ENCODE measurements at places on chromosomes 2 and 18.

DNA sequence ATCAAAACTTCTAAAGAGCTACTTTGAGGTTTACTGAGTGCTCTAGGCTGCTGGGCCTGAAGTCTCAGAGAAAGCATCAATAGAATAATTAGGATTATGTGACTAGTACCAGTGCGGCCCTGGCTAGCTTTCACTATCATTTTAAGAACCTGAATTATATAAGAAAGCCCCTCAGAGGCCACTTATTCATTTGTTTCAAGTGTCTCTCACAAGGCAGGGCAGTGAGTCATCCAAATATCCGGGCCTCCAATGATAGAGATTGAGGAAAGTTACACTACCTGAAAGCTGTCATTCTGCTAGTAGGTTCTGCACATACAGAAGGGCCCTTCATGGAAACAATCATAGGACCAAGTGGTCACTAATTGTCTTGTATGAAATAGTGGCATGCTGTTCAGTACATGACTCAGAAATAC is 193.1 kb downstream of the L3MBTL4 start:
- no peak for DNase-seq

GRCh38 chr2:126881591-126881990 is 17.1 kb upstream of the TEX51 start:
- no peak for DNase-seq

DNA sequence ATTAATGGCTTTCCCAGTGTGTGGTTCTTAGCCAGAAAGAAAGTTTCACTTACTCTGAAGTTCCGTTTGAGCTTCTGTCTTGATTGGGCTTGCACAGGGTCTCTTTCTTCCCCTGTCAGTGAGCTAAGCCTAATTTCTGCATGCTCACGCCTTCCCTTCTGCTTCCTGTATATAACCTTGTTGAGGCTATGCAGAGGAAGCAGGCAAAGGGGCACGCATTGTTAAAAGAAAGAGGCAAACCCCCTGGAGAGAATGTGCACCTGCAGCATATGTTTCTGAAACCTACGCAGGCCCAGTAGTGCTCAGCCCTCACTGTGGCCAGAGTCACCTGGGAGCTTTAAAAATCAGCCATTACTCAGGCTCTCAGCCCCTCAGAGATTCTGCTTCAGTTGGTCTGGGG is 14.5 kb upstream of the PLA2R1 start:
- DNase-seq, result no peak

GRCh38 chr2:24509840-24510239 is 18.8 kb downstream of the NCOA1 start:
- no peak for DNase-seq

DNA sequence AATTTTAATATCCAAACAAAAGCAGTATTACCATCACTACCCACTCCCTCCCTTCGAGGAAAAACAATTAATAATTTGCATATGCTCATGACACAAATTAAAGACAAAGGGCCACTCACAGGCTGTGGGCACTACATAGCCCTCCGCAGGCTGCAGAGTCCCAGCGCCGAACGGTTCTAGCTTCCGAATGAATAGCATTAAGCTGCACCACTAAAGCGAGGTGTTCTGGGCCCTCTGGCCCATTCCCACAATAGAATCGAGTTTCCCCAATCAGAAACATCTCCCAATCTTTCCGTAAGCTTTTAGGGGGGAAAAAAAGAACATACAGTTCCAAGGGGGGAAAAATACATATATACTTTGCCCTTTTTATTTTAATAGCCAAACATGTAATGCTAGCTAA is 14.5 kb upstream of the SIX3 start:
- DNase-seq, result no peak

DNA sequence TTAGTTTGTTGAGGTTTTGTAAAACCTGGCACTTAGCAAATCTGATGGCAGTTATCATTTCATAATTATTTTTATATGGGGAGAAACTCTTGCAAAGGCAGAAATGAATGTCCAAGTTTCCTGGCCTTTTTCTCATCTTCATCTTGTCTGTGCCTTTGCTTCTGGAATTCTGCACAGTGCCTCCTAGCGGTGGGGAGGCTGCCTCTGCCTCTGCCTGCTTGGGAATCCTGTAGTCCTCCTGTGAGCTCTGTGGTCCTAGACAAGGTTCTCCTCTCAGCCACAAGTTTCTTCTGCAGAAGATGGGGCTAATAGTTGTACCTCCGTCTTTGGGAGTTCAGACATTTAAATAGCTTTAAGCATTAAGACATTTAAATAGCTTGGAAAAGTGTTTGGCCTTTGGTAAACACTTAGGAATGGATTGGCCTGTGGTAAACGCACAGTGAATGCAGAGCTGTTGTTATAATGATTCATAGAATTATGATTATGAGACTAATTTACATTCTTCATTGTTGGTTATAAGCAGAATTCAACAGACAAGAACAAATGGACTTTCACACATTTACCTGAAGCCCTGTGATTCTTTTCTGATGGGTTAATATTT is 101.2 kb downstream of the ZNF236 start:
- no peak for DNase-seq
